Tibial nerve (tissue), 4 donors: ENCODE measurements at places on chromosomes 13 and 19.

GRCh38 chr19:9834307-9834725 lies 802 bp upstream of the PIN1 start:
- no peak for DNase-seq

DNA sequence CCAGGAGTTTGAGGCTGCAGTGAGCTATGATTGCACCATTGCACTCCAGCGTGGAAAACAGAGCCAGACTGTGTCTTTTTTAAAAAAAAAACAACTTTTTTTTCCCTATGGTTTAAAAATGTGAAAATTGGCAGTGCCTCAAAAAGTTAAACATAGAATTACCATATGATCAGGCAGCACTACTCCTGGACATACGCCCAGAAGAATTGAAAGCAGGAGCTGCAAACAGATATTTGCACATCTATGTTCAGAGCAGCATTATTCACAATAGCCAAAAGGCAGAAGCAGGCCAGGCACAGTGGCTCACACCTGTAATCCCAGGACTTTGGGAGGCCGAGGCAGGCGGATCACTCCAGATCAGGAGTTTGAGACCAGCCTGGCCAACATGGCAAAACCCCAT lies 3.8 kb upstream of the RETN start:
- DNase-seq: no peak

DNA sequence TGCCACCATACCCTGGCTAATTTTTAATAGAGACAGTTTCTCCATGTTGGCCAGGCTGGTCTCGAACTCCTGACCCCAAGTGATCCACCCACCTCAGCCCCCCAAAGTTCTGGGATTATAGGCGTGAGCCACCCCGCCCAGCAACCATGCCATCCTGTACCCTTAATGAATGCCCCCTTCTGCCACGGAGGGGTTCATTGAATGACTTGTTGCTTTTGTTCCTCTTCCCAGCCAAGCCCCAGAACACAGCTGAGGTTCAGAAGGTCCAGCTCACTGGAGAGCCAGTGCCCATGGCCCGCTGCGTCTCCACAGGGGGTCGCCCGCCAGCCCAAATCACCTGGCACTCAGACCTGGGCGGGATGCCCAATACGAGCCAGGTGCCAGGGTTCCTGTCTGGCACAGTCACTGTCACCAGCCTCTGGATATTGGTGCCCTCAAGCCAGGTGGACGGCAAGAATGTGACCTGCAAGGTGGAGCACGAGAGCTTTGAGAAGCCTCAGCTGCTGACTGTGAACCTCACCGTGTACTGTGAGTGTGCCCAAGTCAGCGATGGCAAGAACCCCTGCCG lies 6.0 kb downstream of the PVR start:
- no peak for DNase-seq

GRCh38 chr13:21932996-21933395 lies 262.1 kb downstream of the FGF9 start:
- DNase-seq: no peak

DNA sequence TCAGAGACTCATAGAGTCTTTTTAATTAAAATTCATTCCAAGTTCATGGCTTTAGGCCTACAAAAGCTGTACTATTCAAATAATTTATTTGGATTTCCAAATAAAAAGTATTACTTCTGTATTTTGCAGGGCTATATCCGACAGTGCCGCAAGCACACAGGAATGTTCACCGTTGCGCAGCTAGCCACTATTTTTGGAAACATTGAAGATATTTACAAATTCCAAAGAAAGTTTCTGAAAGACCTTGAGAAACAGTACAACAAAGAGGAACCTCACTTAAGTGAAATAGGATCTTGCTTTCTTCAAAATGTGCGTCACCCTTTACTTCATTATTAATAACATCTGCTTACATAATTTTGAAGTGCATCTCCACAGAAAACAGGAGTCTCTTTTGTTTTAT lies 20.5 kb upstream of the C1QTNF9 start:
- DNase-seq: no peak

- peak; percentile 71 for DNase-seq
These were observed 1.2 kb downstream of the LYPD3 start for GRCh38 chr19:43464134-43464775.

DNA sequence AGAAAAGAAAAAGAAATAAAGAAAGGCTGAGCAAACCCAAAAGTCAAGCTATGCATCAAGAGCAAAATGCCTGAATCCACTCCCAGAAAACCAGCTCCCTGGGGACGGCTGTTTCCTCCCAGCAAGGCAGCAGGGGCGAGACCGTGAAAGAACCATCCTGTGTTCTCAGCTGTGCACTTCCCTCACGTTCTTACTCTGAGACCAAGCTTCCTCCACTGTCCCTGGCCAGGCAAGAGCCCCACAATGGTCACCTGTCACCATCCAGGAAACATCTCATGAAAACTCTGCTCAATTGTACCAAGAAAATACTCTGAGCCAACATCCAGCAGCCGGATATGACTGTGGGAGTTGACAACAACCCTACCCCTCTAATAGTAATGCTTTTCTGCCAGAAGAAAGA lies 22.9 kb downstream of the RAB20 start:
- DNase-seq: peak; percentile 43

DNA sequence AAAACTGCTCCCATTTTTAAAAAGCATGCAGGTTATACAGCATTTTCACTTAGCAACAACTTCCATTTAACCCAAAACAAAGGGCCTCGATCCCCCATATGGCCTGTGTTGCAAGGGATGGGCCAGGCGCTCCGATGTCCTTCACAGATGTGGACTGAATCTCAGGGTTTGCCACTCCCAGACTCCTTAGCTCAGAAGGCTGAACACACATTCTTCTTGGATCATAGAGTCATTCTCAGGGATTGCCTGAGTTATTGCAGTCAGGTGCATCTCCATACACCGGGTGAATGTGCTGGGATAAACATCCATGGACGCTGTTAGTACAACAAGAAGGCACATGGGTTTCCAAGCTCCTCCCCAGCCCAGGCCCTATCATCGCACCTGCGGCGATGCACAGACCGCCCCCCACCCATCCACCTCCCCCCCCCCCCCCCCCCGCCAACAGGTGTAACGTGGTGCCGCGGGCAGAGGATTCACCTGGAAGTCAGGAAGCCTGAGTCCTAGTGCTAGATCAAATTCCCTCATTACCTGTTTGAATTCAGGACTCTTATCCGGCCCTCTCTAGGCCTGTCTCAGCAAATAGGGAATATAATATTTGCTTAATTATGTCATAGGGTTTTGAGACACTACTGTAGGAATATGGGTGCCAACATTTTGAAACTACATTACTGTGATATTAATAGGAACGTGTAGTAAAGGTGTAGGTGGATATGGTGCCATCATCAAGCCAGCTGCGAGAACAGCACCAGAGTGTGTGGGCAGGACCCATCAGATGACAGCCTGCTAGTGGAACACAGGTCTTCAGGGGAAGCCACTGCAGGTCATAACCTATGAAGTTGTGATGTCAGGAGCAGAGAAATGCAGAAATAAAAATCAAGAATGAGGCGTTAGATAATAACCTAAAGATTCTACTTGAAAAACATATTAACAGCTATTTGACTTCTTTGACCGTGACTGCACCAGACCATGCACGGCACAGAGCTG lies 110.9 kb downstream of the SACS start:
- no peak for DNase-seq

- DNase-seq: no peak
These were observed 11.5 kb downstream of the TM6SF2 start for GRCh38 chr19:19261350-19262189.

GRCh38 chr19:33504058-33504444 lies 17.5 kb downstream of the PEPD start:
- no peak for DNase-seq

GRCh38 chr13:22372261-22372660 lies 701.4 kb downstream of the FGF9 start:
- DNase-seq: no peak

DNA sequence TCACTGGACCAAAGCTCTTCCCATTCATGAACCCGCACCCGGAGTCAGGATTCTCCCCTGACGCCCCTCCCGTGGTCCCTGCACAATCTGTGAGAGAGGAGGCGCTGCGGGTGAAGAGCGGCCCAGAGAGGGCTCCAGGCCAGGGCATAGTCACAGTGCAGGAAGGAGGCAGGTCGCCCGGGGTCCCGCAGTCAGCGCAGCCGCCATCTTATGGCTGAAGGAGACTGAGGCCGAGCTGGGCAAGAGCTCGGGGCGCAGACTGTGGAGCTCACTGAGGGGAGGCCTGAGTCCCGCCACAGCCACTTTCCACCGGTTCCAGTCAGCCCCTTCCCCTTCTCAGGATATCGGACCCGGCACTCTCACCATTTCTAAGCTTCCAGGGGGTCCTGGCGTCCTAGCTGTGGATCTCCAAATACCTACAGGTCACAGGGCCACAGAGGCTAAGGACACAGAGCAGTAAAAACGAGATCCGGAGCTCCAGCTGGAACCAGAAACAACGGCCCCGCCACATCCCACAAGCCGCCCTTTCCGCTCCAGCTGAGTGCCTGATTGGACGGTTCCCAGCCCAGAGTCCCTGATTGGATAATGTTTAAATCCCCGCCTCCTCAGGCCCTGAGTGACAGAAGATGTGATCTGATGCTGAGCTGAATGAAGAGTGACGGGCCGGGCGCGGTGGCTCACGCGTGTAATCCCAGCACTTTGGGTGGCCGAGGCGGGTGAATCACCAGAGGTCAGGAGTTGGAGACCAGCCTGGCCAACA lies at the start of gene ZNF99:
Gene ZNF99 (minus strand): TSS at position 501 of the 760 bp plus-strand sequence. CDS start 135 bp downstream, at position 366.
- DNase-seq: peak; percentile 19

GRCh38 chr13:46565808-46566750 lies 13.1 kb downstream of the LRCH1 start:
- DNase-seq: no peak

DNA sequence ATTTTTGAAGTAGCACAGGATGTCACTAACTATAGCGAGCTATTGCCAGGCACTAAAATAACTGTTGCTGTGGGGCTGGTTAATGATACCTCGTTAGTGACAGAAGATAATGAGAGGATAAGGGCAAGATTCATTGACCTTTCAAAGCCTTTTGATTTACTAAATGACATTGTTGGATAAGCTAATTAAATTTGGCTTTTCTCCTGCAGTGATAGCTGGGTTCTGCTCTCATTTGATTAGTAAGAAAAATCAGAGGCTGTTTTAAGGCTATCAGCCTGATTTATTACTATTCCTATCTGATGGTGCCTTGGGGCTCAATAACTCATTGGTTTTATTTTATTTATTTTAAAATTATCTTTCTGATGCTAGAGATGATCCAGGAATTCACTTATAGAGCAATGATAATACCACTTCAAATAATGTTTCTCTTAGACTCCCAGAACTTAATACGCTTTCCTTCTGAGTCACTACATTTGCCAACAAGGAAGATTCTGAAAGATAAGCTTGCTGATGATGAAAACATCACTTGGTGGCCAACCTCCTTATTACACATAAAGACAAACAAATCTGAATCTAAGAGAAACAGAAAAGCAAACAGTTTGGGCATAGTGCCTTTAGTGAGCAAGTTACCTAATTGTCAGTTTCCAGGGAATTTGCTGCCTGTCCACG lies 501.3 kb upstream of the ARGLU1 start:
- no peak for DNase-seq

DNA sequence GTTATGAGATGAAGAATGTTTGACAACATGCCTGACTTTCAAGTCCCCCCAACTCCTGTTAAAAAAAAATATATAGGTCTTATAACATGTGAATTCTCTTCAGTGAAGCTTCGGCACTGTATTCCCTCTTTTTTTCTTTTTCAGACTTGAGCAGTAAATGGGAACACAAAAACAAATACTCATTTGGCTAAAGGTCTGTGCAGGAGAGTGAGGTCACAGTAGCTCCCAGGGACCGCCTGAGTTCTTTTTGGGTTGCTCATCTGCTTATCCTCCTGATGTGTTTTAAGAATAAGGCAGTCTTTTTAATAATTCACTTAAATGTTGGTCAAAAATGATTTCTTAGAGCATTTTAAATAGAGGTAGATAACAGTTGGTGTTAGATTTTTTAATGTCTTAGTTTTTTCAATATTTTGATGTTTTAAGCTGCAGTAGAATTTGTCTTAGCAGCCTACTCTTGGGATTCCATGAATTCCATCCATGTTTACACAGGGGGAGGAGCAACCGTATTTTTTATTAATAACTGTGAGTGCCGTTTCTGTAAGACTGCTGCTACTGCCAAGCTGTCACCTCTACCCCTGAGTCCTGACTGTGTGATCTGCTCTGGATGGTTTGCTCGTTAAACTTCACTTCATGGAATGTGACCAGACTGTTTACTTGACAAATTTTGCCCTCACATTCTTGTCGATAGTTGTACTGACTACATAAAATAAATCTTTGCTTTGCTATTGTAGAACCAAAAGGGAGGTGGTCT lies 14.9 kb downstream of the HNRNPM start:
- DNase-seq: no peak

- no peak for DNase-seq
These were observed 103.2 kb downstream of the KDM4B start for GRCh38 chr19:5072115-5072514.

GRCh38 chr19:27746691-27747380 lies 1466.1 kb downstream of the UQCRFS1 start:
- DNase-seq: no peak

DNA sequence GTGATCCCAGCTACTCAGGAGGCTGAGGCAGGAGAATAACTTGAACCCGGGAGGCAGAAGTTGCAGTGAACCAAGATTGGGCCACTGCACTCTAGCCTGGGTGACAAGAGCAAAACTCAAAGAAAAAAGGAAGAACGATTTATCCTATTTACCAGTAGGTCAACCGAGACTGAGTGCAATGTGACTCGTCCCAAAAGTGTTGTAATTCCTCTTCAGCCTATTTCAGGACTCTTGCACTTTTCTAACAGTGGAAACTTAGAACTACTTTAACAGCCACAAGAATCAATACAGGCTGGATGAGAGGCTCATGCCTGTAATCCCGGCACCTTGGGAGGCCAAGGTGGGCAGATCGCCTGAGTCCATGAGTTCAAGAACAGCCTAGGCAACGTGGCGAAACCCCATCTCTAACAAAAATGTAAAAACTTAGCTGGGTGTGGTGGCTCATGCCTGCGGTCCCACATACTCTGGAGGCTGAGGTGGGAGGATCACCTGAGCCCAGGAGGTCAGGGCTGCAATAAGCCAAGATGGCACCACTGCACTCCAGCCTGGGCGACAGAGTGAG lies 4.3 kb upstream of the NR1H2 start:
- no peak for DNase-seq

GRCh38 chr13:103324641-103325040 lies 258.4 kb upstream of the SLC10A2 start:
- no peak for DNase-seq

DNA sequence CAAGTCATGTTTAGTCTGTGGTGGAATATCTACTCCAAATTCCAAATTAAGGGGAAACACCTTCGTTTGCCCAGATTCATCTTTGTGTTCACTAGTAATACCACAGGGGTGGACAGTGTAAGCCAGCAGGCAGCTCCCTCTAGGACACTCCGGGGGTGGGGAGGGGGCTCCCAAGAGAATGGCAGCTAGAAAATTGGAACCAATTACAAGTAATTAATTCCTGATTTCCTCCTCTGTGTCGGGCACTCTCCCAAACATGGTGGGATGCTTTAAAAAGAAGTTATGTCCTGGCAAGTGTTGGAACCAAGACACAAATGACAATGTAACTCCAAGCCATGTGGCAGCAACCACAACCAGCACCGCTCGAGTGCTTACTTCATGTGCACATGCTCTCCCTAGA lies 5.9 kb downstream of the COL4A1 start:
- DNase-seq: no peak

- no peak for DNase-seq
These were observed 11.2 kb downstream of the CLASRP start for GRCh38 chr19:45050036-45050435.

GRCh38 chr13:112747256-112747655 lies 57.4 kb downstream of the ATP11A start:
- no peak for DNase-seq
